Naive thymus-derived CD8-positive, alpha-beta T cell (primary cell): ENCODE measurements at places on chromosomes 5 and 9.

DNA sequence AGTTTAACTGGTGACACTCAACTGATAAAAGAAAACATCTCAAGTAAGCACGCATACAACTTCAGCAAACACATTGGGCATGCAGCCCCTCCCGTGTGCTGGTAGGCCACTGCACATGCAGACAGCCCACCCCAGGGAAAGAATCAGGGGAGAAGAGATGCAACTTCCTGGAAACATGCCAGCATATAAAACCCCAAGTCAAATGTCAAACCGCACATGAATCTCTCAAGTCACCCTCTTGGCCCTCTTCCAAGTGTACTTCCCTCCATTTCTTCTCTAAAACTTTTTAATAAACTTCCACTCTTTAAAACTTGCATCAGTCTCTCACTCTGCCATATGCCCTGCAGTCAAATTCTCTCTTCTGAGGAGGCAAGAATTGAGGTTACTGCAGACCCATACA is 732.7 kb downstream of the SEMA5A start:
- no peak for DNase-seq

GRCh38 chr5:2836133-2836532 is 84.7 kb upstream of the IRX2 start:
- no peak for DNase-seq

DNA sequence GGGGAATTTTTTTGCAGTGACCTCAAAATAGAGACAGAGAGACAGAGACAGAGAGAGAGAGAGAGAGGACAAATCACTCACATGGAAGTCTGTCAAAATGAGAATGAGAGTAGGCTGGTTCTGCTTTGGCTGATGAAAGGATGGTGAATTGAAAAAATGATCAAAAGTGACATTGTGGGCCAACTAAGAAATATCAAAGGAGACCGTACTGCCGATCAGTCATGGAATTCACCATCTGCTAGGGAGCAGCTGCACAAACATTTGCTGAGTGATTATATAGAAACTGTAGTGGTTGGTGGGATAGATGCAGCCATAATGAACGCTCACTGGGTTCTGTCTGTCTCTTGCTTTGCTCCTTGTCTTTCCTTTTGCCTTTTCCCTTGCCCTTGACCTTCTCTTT is 476.6 kb upstream of the SGCD start:
- no peak for DNase-seq

GRCh38 chr5:136087961-136088871 is 44.4 kb upstream of the SMAD5 start:
- DNase-seq, result no peak

DNA sequence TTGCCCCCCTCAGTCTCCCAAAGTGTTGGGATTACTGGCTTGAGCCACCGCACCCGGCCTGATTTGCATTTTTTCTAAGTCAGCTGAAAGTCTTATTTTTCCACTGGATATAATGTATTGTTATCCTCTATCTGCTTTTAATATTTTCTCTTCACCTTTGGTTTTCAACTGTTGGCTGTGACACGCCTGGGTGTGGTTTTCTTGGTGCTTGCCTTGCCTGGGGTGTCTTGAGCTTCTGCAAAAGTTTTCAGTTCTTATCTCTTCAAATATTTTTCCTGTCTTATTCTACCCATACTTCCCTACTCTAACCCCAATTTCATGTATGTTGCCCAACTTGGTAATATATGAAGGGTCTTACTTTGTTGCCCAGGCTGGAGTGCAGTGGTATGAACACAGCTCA is 4.3 kb upstream of the MXD3 start:
- no peak for DNase-seq

DNA sequence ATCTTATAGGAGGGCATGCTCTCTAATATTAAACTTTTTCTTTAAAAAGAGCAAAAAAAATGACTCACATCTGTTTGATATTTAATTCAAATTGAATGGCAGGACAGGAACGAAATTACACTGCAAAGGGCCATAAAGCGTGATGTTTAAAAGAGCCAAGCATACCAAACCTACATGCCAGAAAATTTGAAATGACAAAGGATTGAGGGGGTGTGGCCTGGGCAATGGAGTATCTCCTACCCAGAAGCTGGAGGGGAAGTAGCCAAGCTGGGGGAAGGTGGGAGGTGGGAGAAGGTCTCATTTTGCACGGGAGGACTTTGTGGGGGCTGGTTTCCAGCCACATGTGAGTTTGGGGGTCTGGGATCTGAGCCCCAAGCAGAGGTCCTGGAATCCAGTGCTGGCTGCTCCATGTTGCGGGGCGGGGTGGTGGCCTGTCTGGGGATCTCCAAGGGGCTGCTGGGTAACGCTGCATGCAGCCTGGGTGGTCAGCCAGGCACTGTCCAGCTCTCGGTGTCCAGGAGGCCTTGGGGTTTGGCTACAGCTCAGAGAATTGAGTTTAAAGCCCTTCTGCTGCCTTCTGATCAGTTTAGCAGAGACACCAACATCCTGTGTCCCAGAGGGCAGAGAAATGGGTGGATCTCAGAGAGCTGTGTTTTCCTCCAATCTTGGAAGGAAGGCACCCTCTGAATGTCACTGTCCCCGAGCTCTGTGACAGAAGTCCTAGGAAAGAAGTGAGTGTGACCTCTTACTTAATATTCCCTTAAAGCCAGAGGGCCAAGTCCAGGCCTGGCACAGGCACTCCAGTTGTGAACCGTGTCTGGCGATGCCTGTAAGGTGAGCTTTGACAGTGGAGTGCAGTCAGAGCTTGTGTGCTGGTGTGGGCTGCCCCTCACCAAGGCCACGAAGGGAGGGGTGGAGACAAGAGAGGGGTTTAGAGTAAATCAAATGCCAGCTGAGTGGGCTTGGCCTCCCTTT is 7.6 kb downstream of the DCANP1 start:
- DNase-seq, result no peak

- DNase-seq, result no peak
These were observed 57.4 kb upstream of the ECM2 start for GRCh38 chr9:92592946-92593861.

GRCh38 chr5:139896718-139897117 is 101.1 kb downstream of the PSD2 start:
- no peak for DNase-seq

DNA sequence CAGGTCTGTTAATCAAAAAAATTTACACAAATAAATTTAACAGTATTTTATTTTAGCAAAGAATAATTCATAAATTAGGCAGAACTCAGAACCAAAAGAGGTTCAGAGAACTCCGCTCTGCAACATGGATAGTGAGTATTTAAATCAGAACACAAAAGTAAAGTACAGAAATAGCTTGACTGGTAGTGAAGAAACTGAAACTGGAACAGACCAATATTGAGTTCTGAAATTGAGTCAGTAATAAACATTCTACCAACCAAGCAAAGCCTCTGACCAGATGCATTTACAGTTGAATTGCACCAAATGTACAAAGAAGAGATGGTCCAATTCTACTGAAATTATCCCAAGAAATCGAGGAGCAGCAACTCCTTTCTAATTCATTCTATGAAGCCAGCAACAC is 1542.8 kb downstream of the EFNA5 start:
- DNase-seq, result no peak

- no peak for DNase-seq
These were observed 424.1 kb upstream of the ACTBL2 start for GRCh38 chr5:57906671-57907070.

DNA sequence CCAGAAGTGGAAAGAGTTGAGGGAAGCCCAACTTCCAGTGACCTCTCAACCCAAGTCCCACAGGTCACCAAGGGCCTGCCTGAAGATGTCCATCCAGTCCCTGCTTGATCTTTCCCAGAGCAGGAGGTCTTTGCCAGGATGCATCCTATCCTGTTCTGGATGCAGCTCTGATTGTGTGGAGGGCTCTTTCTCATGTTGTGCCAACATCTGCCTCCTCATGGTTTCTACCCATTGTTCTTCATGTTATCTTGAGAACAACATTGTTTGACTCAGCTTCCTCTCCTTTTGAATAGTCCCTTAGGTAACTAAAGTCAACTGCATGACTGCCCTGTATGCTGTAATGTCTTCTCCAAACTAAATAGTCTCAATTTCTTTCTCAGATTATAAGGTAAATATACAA is 169.3 kb downstream of the CCDC192 start:
- no peak for DNase-seq

- DNase-seq, result no peak
These were observed 15.0 kb downstream of the ZSWIM6 start for GRCh38 chr5:61347080-61347479.

DNA sequence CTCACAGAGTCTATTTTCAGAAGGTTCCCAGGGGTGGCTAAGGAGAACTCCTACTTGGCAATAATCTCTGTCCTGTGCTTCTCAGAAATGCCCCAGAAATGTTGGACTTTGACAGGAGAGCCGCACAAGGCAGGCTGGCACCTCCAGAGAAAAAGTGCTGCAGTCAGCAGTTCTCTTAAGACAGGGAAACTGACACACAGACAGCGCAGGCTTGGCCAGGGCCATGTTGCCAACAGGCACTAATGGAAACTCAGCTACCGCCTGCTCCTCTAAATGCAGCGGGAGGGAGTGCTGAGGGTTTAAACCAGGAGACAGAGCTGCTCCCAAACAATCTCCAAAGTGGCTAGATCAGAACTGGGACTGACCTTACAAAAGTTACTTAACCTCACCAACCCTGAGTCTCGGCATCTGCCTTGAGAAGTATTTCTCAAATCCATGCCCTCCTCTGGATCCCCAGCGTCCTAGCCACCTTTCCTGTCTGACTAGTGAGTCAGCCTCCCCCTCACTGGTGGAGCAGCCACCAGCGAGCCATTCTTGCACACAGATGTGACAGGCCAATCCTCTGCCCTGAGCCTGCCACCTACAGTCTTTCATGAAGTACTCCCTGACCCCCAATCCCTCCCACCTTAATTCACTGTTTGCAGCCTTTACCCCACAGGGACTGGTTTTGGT is 186.4 kb downstream of the CDK5RAP2 start:
- DNase-seq, result no peak

GRCh38 chr5:43676083-43676840 is 73.3 kb downstream of the NNT start:
- no peak for DNase-seq

GRCh38 chr5:5969942-5970483 is 408.3 kb downstream of the MED10 start:
- no peak for DNase-seq

DNA sequence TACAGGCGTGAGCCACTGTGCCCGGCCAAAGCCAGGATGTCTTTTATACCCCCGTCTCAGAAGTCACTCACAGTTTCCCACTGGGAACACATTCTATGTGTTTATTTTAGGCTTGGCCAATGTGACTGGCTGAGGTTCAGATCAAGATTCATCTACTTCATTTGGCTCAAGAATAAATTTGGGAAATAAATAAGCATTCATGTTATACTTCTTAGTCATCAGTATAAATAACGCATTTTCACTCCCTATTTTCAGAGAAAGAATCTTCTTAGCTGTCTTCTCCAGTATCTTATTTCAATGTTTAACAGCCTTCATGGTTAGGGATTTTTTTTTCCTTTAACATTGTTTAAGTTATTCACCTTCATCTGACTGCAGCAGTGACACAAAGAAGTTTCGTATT is 11.8 kb downstream of the S100Z start:
- no peak for DNase-seq

GRCh38 chr5:2722901-2723300 is 28.6 kb downstream of the IRX2 start:
- DNase-seq, result no peak

- no peak for DNase-seq
These were observed 105.0 kb downstream of the FGF18 start for GRCh38 chr5:171524466-171524865.

DNA sequence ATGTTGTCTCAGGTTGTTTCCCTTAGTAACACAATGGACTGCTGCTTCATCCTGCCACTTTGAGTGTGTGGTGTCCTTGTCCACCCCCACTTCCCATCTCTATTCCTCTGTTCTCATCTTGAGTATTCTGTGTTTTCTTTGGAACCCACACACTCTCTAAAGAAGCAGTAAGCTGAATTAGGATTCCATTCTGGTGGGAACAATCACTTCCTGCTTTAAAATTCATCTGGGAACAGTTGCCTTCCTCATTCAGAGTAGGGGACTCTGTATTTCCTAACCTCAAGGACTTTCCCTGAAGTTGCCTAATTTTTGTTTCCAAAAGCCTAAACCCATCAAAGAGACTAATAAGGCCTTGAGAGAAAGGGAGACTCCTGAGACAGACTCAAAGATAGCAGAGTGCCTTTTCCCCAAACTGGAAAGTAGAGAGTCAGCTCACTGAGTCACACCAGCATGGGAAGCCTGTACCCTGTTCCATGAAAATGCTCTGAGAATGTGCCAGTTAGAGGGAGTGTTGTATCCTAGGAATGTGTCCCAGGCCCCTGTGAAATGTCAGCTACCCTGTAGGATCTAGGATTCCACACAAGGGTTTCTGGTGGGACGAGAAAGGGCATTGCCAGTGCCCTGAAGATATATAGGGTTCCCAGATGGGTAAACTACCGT is 63.6 kb downstream of the CCDC192 start:
- DNase-seq, result no peak

GRCh38 chr5:102231693-102232619 is 64.1 kb downstream of the SLCO4C1 start:
- no peak for DNase-seq

GRCh38 chr5:9284272-9284671 is 261.6 kb downstream of the SEMA5A start:
- DNase-seq, result no peak
